ENCODE measurements at places on chromosomes 16 and 17.

DNA sequence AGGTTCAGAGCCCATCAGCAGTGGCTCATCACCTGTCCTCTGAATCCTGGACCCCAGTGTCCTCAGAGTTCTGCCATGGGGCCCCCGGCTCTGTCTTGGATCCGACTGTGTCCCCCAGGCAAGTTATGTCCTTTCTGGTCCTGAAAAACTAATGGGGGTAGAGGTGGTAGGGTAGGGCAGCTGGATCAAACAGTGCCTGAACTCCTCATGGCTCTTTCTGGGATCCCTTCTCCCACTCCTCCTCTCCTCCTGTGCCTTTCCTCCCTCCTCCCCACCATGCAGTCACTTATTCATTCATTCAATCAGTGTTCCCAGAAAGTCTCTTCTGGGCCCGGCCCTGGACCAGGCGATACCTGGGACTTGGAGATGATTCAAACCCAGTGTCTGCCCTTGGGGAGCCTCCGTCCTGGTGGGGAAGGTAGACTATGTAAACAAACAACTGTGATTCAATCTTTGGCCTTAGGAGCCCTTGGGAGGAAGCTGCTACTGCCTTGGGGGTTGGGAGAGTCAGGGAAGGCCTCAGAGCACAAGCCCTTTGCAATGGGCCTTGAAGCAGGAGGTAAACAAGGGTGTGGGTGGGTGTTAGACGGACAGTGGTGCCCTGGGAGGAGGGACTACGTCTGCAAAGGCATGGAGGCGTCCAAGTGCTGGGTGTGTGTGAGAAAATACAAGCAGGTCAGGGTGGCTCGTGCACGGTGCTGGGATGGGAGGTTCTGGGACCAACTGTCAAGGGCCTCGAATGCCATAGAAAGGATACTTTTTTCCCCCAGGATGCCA is 6.4 kb upstream of the FAM83G start:
- no peak for DNase-seq

GRCh38 chr17:55576996-55577586 is 65.8 kb upstream of the SMIM36 start:
- DNase-seq: no peak

GRCh38 chr16:57624806-57625500 is 3.5 kb upstream of the ADGRG1 start:
- no peak for DNase-seq

DNA sequence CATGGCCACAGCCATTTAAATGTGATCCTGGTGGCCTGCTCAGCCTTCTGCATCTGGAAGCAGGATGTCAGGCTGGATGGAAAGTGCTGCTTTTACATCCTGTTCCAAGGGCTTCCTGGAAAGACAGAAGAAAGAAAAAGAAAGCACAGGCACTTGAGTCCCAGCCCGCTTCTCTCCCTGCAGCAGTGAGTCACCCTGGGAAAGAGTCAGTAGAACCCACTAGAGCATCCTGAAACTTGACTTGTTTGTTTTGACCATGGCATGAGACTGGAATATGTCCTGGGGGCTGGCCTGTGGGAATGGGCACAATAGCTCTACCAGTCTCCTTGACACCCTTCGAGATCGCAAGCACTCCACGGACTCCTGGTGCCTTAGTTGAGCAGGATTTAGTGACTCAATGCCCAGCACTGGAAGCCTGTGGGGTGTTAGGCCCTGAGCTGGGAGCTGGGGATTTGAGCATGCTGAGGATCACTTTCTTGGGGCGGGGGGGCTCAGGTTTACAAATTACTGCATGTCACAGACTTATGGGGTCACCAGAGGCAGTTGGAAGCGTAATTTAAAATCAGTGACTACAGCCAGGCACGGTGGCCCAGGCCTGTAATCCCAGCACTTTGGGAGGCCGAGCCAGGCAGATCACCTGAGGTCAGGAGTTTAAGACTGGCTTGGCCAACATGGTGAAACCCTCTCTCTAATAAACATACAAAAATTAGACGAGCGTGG is 22.1 kb upstream of the GNA13 start:
- DNase-seq: no peak

DNA sequence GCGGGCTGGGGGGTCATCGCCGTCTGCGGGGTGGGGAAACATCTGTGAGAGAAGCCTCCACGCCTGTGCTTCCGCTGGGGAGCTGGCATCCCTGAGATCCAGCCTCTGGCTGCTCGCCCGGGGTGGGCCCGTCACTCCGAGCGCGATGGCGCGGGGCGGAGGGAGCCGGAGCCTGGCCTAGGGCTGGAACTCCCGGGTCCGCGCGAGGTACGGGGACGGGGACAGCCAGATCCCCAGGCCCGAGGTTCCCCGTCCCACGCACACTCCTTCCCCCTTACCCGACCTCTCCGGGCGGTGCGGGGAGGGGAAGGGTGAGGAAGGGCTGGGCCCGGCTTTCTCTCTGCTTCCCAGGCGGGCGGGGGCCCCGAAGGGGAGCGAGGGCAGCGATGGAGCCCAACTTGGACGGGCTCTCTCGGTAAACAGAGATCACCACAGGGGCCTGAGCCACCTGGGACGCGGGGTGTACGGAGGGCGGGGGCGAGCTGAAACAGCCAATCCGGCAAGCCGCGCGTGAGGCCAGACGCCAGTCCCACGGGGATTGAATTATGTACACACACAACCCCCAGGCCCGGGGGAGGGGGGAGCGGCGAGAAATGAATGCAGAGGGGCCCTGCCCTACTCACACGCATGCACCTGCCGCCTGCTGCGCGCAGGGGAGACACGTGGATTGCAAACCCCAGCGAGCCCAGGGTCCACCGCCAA is at the start of gene SLC16A11:
SLC16A11 (minus strand) TSS at position 596 of the 702 bp plus-strand sequence; CDS start at position 17, 579 bp downstream.
- DNase-seq: peak; percentile 48

- DNase-seq: no peak
Measured at GRCh38 chr16:83843657-83844056, 35.9 kb downstream of the HSBP1 start.

- DNase-seq: no peak
Measured at GRCh38 chr17:7855660-7856010, 769 bp downstream of the TMEM88 start.

GRCh38 chr17:56918916-56919315 is 5.1 kb upstream of the TRIM25 start:
- no peak for DNase-seq

DNA sequence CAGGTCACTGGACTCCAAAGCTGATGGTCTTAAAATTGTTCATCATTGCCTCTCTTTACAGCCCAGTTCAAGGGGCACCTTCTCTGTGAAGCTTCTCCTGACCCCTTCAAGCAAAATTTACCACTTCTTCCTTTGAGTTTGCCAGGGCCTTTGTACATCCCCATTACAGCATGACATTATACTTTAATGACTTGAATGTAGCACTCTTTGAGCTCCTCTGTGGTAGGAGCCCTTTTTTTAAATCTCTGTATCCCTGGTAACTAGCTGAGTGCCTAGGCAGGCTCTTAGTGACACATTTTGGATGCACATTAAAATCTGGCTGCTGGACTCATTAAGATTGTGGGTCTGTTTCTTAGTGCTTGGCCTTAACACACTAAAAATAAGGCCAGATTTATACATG is 412.1 kb downstream of the CA10 start:
- DNase-seq: no peak

DNA sequence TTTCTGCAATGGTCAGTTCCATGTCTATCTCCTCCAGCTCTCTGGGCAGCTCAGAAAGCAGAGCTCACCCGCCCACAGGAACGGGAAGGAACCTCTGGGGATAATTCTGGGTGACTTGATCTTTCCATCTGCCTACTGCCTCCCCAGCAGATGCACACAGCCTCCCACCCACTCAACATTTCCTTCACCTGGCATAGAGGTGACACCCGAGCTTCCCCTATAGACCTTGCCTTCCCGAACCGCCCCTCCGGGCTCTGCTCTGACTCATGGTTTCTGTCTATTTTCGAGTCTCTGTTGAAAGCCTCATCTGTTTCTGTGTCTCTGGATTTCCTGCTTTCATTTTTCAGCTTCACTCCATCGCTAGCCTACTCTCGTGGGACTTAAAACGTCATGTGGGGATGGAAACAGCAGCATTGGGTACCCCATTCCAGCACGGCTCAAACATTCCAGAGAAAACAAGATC is 11.4 kb downstream of the GGA3 start:
- DNase-seq: no peak

GRCh38 chr17:42535155-42536047 is 640 bp upstream of the NAGLU start:
- DNase-seq: no peak

GRCh38 chr16:84498859-84499620 is 5.4 kb downstream of the MEAK7 start:
- no peak for DNase-seq

DNA sequence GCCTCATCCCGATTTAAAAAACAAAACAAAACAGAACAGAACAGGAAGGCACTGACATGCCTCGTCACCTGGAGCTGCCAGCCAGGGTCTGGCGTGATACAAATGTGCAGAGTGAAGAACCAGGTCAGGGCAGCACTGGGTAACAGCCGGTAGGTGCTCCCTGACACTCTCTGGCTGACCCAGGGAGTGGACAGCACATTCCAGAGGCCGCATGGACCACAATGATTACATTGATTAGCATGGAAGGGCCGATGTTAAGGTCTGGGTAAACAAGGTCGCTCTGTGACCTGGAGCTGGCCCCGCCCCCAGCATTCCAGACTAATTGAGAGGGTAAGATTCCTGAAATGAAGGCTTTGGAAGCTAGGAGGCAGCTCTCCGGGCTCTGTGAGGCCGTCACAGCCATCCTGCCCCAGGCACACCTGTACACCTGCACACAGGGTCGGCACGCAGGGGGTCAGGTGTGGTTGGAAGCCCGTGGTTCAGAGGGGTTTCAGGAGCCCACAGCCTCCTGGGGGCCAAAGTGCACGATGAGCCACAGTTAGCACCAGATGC is 21.4 kb downstream of the PIEZO1 start:
- DNase-seq: no peak

DNA sequence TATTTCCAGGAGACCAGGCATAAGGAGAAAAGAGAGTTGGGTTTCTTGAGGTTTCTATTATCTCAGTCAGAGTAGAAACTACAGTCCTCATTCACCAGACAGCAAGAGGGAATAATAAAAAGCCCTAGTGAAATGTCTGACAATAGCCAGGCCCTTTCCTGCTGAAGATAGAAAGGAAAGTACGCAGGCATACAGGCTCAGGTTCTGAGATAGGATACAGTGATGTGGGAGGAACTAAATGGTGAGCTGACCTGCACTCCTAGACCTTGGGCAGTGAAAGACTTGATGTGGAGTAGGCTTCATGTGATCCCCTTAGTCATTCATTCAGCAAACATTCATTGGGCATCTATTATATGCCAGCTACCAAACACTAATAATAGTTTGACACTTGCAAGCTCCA is 14.9 kb downstream of the ZNF821 start:
- DNase-seq: no peak

GRCh38 chr17:65259281-65259680 is 122.1 kb downstream of the RGS9 start:
- DNase-seq: no peak

- no peak for DNase-seq
Measured at GRCh38 chr16:62088731-62089410, 52.6 kb upstream of the CDH8 start.

DNA sequence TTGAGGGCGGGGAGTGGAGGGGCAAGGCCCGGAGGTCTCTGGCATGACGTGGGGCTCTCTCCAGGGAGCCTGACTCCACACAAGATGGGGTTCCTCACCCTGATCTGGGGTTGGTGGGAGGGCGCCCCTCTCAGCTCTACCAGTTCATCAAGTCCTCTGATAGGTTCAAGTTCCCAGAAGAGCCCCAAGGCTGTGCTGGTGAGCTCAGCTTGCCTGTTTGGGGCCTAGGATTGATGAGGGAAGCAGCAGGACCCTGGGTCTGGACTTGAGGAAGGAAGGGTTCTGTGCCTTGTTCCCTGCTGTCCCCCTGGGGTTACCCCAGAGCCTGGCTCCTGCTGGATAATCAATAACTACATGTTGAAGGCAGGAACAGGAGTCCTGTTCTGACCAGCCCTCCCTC is 3.5 kb downstream of the MGAT5B start:
- no peak for DNase-seq

DNA sequence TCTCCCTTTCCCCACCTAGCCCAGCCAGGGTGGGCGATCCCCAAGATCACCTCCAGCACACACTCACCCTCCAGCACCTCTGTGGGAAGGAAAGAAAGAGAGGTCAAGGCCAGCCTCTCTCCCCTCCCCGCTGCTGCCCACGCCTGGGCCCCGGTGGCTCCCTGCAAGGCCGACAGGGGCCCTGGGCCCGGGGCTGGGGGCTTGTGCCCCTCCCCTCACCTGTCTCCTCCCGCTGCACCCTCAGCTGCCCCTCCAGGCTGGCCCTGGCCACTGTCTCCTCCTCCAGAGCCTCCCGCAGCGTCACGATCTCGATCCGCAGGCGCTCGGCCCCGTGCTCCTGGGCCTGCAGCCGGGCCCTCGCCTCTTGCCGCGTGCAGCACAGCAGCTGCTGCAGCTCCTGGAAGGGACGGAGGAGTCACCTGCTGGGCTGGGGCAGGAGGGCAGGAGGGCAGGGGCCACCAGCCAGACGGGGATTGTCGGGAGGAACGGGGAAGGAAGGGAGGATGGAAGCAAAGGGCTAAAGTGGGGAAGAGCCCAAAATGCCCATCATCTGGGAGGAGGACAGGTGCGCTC is 19.2 kb downstream of the RABEP2 start:
- DNase-seq: no peak

- no peak for DNase-seq
Measured at GRCh38 chr16:14202697-14203096, 131.6 kb downstream of the MRTFB start.
